ENCODE measurements at places on chromosomes 2 and 18. TPM values are rescaled to one million over a fixed set of nuclear protein-coding genes. Genes with fewer than 3 reads are reported as not detected.

GRCh38 chr2:56624181-56624580 is 440.4 kb downstream of the CCDC85A start:
- DNase-seq: no peak
- no peaks in the 10 kb centered on the region for H3K4me1 ChIP-seq
- no peaks in the 10 kb centered on the region for H3K27me3 ChIP-seq
- H3K4me3 ChIP-seq: no peak overlapping the region

The CHRND gene
- total RNA-seq: not detected

The GAREM2 gene
- under 0.01 TPM for total RNA-seq

DNA sequence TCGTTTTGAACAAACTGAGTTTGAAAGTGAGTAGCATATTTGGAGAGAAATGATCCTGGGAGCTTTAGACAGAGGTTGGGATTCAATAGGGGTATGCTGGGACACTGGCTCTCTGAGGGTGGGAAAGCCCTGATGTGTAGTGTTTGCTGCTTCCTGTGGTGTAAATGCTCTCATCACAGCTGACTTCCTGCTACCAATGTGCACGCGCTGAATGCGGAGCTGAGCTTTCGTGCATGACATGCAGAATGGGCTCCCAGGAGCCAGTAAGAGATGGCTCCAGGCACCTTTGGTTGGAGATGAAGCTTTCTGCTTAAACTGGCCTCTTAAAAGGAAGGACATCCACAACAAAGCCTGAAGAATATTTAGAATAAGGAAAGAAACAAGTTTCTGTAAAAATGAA is 224.1 kb upstream of the CCDC150 start:
- no peaks in the 10 kb centered on the region for H3K36me3 ChIP-seq
- no peaks in the 10 kb centered on the region for H3K4me1 ChIP-seq
- H3K27ac ChIP-seq: no peak overlapping the region
- no peak overlapping the region for H3K4me3 ChIP-seq

- H3K27ac ChIP-seq: no peak overlapping the region
- no peak overlapping the region for H3K4me3 ChIP-seq
- no peak for DNase-seq
Measured at GRCh38 chr18:45467293-45467692, 148.0 kb upstream of the SLC14A2 start.

The ARHGAP25 gene
- 17.1 TPM for total RNA-seq

- no peaks in the 10 kb centered on the region for H3K27me3 ChIP-seq
- no peak for DNase-seq
- H3K4me3 ChIP-seq: no peak overlapping the region
- H3K4me1 ChIP-seq: no peaks in the 10 kb centered on the region
- no peak overlapping the region for H3K27ac ChIP-seq
Measured at GRCh38 chr2:138893746-138894145, 113.6 kb upstream of the NXPH2 start.

- no peaks in the 10 kb centered on the region for H3K27me3 ChIP-seq
- no peaks in the 10 kb centered on the region for H3K36me3 ChIP-seq
- H3K4me1 ChIP-seq: no peaks in the 10 kb centered on the region
- DNase-seq: no peak
Measured at GRCh38 chr18:46035696-46036680, 36.1 kb downstream of the PSTPIP2 start.

The BMP10 gene
- not detected for total RNA-seq

DNA sequence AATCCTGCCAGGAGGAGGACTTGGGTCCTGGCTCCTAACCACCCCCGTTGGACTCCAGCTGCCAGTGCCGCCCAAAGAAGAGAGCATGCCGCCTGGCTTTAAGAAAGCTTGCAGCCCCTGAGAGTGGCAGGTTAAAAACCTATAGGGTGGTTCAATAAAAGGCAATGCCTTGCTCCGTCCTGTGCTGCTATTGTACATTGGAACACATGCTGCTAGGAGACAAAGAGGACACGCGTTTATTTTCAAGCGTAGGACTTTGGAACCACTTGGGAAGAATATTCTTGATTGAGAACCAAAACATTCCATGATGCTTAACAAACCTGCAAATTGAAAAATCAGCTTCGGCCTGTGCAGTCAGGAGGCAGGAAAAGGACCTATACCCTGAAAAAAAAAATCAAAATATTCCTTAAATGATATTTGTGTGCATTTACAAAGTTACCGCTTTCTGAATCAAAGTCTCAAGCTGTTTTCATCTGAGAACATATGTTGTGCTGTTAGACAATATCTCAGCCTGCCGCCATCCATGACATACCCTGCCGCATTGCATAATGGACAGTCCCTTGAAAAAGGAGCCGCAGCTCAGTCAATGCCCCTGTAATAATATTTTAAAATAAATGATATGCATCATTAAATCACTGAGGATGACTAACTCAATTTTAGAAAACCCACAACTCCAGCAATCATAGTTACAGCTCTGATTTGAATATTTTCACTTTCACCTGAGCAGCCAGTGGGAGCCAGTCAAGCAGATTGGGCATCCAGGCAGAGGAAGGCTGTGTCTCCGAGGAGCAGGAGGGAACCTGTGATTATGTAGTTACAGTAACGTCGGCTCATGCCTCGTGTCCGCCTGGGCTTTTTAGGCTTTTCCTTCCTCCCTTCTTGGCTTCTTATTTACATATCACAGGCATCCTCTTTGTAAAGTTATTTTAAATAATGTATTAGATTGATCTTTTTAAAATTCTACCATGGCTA is 805.6 kb upstream of the FANCL start:
- no peak overlapping the region for H3K4me3 ChIP-seq
- H3K27ac ChIP-seq: no peak overlapping the region
- no peaks in the 10 kb centered on the region for H3K27me3 ChIP-seq
- no peaks in the 10 kb centered on the region for H3K36me3 ChIP-seq
- H3K4me1 ChIP-seq: no peaks in the 10 kb centered on the region

DNA sequence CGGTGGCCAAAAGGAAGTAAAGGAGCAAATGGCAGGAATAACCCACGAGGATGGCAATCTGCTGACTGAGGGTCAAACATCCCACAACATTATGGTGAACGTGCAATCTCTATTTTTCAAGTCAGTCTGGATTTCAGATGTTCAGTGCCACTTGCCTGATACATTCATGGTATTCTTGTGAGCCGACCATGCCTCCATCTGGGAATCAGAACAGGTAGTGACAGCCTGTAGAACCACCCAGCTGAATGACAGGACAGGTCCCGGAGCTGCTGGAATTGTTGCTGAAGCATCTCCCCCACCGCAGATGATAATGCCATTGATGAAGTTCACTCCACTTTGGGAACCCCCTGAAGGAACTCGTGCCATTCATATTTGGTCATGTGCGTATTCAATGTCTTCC is 123.2 kb downstream of the CAPN13 start:
- no peak overlapping the region for H3K4me3 ChIP-seq
- H3K27ac ChIP-seq: no peak overlapping the region
- H3K36me3 ChIP-seq: no peaks in the 10 kb centered on the region
- H3K27me3 ChIP-seq: no peaks in the 10 kb centered on the region

DNA sequence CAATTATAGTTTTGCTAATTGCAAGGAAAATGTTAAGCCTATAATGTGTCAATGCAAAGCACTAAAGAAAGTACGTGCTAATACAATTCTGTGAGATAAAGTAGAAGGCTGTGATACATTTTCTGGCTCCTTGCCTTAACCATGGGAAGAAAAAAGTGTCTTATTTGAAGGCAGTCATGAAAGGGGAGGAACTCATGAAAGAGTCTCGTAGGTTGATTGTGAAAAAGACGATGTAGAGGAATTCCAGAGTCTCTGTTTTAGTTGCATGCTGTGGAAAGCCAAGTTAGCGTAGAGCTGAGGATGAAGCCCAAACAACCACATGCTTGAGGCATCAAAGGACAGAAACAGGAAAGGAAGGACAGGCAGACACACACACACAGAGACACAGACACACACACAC is 214.1 kb downstream of the MEIS1 start:
- no peak overlapping the region for H3K27ac ChIP-seq
- peaks cover 4% of the 10 kb centered on the region for H3K27me3 ChIP-seq
- DNase-seq: no peak
- H3K4me3 ChIP-seq: no peak overlapping the region
- H3K36me3 ChIP-seq: no peaks in the 10 kb centered on the region

The ST6GAL2 gene
- 9.0 TPM for total RNA-seq

DNA sequence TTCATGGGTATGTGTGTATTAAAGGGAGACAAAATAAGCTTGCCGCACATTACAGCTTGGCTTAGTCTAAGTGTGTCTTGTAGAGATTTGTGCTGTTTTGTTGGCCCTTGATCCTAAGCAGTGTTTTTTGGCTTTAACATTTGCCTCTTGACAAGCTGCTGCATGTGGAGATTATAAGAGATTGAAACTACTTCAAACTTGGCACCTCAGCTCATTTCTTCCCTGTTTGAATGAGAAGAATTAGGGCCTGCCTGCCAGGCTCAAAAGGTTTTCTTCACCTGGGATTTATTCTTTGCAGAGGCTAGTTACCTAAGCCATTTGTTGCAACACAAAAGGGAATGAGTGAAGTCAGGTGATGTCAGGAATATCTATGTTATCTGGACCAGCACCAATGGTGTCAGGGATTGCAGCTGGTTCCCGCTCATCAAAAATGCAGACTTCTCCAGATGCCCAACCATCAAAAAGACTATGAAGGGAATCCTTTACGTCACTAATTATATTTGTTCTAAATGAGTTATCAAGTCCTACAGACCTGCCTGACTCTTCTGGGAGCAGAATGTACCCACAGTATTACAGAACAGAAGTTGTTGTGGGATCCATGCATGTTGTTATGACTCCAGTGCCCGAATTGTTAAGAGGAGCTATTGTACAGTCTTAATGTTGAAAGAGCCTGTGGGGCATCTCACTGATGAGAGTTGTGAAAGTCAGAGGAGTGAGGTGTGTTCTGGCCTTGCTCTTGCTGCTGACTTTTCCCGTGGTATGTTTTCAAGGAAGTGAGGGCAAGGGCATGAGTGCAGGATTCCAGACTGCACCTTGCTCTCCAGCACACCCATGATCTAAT is 31.0 kb downstream of the ABCA12 start:
- H3K36me3 ChIP-seq: no peaks in the 10 kb centered on the region
- no peak overlapping the region for H3K4me3 ChIP-seq
- H3K27me3 ChIP-seq: no peaks in the 10 kb centered on the region
- DNase-seq: no peak
- no peaks in the 10 kb centered on the region for H3K4me1 ChIP-seq
- H3K27ac ChIP-seq: no peak overlapping the region

DNA sequence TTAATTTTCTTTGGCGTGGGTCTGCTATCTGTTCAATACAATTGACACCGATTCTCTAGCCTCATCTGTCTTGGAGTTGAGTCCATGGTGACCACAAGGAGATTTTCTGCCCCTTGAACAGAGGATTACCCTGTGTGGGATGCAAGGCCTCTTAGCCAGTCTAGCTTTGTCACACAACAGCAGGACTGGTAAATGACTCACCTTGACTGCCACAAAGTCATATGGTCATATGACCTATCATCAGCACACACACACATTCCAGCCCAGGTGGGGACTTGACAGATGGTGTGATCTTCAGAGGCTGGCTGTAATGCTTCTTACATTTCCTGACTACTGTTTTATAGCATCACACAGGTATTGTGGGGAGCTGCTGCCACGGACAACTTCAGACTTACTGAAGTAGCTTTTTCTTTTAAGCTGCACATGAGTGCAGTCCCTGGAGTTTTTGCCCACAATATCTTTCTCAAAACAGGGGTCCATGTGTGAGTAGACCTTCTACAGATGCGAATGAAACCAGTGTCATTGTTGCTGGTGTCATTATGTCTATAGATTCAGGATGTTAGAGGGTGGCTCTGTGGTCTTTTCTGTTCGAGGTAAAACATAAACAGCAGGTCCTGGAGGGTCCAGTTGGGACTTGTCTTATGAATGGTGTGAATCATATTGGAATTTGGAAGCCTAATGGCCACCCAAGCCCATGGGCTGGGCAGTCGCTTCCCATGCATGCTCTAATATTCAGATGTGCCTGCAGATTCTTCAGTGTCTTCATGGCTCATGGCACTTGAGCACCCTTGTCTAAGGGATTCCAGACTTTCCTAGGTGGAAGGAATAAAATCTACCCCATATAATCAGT is 18.6 kb upstream of the ACOXL start:
- H3K27ac ChIP-seq: no peak overlapping the region
- H3K4me1 ChIP-seq: peaks cover 8% of the 10 kb centered on the region
- H3K27me3 ChIP-seq: no peaks in the 10 kb centered on the region
- no peaks in the 10 kb centered on the region for H3K36me3 ChIP-seq
- DNase-seq: no peak
- H3K4me3 ChIP-seq: no peak overlapping the region
